ENCODE measurements at places on chromosomes 1 and 21. TPM values are rescaled to one million over a fixed set of nuclear protein-coding genes. Genes with fewer than 3 reads are reported as not detected.

The CELA2A gene
- total RNA-seq: not detected

The HLCS gene
- total RNA-seq: 12.2 TPM

The SPRR4 gene
- not detected for total RNA-seq

The SERTAD4 gene
- not detected for total RNA-seq

The OXCT2 gene
- not detected for total RNA-seq

The CYP4A22 gene
- total RNA-seq: not detected
